Activated CD4-positive, alpha-beta memory T cell treated with anti-CD3 and anti-CD28 coated beads for 36 hours (primary cell): ENCODE measurements at places on chromosomes 16 and 17. TPM values are rescaled to one million over a fixed set of nuclear protein-coding genes. Genes with fewer than 3 reads are reported as not detected.

GRCh38 chr16:26475596-26475995, 591.1 kb upstream of the C16orf82 start:
- no peak overlapping the region for H3K4me3 ChIP-seq
- H3K27ac ChIP-seq: no peak overlapping the region
- H3K4me1 ChIP-seq: no peaks in the 10 kb centered on the region
- no peaks in the 10 kb centered on the region for H3K36me3 ChIP-seq

- peaks cover 32% of the 10 kb centered on the region for H3K4me1 ChIP-seq
- H3K27ac ChIP-seq: no peak overlapping the region
- H3K27me3 ChIP-seq: no peaks in the 10 kb centered on the region
- DNase-seq: no peak
- peaks cover 65% of the 10 kb centered on the region for H3K36me3 ChIP-seq
These were observed 44.8 kb upstream of the CLEC18B start for GRCh38 chr16:74465851-74466685.

SMIM5 gene
- total RNA-seq: not detected

ZP2 gene
- not detected for total RNA-seq

TOM1L1 gene
- total RNA-seq: 2.0 TPM

SCARF1 gene
- total RNA-seq: 2.7 TPM
